ENCODE measurements at places on chromosomes 13 and 19.
A peak's percentile ranks its signal among the peaks of the same experiment; 100 is the strongest.

- DNase-seq = no peak
Observed at GRCh38 chr19:45376045-45376724, 5.8 kb upstream of the ERCC2 start.

- DNase-seq = no peak
Observed at GRCh38 chr13:107139006-107139405, 571.1 kb upstream of the ARGLU1 start.

DNA sequence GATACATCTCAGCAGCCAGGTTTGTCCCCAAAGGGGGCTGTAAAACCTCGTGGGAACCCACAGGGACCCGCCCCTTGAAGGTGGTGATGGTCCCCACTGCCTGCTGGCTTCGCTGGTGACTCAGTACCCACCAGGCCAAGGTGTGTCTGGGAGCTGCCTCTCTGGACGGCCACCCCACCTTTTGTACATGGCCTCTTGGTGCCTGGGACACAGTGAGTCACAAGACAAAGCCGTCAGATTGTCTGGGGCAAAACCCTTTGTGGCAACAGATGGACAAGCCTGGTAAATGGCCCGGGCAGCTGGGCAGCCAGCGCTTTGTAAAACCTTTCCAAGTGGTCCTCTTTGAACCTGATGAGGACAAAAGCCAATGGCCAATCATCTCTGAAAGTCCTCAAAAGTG is 27.9 kb upstream of the KLF2 start:
- no peak for DNase-seq

GRCh38 chr13:86684402-86684801 is 885.2 kb upstream of the SLITRK6 start:
- no peak for DNase-seq

DNA sequence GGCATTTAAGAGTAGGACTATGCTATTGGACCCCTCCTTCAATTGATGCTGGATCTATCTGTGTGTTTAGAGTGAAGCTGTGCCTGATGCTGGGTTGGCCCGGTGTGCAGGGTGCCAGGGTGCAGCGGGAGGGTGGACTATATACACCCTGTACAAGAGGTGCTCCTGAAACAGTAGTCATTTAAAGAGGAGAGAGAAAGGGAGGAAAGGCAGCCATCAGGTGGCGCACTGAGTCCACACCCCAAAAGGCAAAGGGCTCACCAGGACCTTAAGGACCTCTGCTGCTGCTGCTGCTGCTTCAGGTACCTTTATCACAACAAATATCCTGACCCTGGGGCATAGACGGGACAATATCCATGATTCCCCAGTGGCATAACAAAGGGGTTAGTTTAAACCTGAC is 39.4 kb downstream of the ZNF136 start:
- peak; percentile 0 for DNase-seq

- DNase-seq = no peak
Observed at GRCh38 chr19:51539821-51540366, 8.4 kb upstream of the SIGLEC6 start.

- no peak for DNase-seq
Observed at GRCh38 chr19:4700693-4700970, 23.0 kb downstream of the DPP9 start.

DNA sequence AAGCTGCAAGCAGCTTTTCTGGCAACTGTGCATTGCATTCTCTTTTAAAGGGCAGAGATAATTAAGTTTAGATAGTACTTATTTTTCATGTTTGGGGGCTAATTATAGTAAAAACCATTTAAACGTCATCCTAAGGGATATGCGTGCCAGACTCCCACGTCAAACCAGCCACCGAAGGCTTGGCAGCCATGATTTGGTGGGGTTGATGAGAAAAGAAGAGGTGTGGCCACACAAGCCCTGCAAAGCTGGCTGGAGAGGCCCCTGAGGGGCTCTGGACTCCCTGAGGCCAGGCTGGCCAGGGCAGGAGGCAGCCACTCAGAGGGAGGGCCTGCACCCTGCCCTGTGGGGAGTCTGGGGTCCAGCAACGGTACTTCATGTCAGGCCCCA is 17.5 kb downstream of the PEPD start:
- no peak for DNase-seq

GRCh38 chr13:93755341-93755740 is 528.7 kb downstream of the GPC6 start:
- DNase-seq = no peak

DNA sequence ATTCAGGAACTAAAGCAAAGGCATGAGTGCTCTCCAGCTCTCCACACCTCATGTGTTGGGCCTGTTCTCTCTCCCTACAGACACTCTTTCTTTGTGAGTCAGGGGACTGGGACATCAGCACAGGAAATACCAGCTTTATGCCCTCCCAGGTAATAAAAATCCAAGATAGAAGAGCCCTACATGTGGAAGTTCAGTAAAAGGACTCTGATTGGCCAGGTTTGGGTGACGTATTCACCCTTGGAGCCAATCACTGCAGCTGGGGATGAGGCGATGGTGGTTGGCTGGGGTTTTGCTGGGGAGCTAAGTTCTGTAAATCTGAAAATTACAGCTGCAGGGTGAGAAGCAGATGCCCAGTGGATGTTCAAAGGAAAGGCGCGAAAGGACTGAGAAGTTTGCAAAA is 32.5 kb downstream of the CCDC70 start:
- peak; percentile 11 for DNase-seq

- peak; percentile 77 for DNase-seq
Observed at GRCh38 chr19:13623716-13624710, 117.7 kb upstream of the CACNA1A start.

DNA sequence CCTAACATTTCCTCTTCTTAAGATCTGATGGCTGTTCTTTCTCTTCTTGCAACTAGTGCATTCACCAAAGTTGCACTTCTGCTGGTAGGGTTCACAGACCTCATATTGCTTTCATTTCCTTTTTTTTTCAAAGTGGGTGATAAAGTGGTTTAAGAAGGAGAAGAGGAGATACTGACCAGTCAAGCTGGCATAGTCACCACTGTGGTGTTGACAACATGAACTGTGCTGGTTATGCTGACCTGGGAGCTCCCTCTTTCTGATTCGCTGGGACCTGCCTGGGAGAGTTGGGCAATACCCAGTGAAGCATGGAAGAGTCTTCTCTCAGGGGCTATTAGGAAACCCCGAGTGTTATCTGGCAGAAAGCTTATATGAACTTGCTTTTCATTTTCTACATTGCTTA is 222.9 kb downstream of the SLITRK5 start:
- no peak for DNase-seq

DNA sequence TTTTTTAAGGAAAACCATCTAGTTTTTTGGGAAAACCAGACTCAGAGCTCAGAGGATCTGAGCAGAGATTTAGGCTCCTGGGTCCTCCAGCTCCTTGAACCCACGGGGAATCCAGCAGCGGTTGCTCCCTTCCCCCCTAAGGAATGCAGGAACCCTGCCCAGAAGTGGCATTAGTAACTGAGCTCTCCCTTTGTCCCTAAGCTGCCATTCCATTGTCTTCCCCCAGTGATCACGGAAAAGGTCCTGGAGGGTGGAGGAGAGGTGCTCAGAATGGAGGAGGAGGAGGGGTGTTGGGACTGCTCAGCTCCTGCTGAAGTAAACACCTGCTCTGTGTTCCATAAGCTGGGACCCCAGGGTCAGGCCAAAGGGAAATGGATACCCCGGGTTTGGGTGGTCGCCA is 16.8 kb upstream of the OR1M1 start:
- DNase-seq = no peak

DNA sequence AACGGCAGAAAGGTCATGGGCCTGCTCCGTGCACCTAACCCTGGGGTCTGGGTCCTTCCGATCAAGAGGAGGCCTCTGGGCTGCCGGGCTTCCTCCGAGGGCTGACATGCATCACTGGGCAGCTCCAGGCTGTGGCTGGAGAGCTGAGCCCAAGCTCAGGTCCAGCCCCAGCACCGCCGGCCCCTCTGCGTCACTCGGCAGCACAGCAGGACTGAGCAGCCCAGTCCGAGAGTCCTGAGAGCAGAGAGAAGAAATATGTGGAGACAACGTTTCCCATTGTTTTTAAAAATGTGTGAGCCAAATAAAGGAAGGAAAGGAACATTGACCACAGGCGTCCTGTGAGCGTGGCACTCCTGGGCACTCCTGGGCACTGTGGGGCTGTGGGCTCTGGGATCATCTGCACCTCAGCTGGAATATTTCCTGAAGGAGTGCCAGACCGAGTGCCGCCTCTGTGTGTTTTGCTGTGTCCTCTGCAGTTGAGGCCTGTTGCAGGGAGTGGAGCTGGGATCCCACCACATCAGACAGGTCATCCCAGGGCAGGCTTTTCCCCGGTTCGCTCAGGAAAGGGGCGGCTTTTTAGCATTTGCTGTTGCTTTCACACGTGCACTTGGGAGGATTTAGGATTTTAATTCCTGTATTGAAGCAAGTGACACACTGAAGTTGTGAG is 37.8 kb upstream of the TFDP1 start:
- no peak for DNase-seq

DNA sequence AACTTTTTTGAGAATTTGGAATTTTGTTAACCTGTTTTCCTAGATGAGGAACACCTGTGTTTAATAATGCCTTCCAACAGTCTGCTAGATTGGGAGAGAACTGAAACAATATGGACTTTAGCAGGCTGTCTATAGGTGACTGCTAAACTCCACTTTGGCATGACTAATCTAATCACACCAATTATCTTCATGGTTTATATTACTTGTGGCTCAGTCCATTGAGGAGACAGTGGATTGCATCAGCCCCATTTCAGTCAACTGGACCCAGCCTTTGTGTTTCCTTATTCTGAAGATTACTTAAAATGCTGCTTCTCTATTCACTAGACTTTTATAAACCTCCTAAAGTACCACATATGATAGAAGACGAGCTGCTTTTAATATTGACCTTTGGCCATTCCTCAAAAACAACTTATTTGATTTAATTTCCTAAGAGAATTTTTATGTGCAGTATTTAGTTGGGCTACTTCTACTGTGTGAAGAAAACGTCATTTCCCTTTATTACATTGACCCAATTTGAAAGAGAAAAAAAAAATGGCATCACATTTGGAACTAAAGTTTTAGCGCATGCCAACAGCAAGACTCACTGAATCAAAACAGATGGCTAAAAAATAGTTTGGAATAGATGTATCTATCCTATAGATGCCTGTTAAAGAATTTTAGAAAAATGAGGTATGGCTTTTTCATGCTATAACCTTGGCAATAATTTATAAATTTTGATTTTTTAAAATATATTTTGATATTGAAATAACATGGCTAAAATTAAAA is 295.8 kb downstream of the NDFIP2 start:
- DNase-seq = no peak

DNA sequence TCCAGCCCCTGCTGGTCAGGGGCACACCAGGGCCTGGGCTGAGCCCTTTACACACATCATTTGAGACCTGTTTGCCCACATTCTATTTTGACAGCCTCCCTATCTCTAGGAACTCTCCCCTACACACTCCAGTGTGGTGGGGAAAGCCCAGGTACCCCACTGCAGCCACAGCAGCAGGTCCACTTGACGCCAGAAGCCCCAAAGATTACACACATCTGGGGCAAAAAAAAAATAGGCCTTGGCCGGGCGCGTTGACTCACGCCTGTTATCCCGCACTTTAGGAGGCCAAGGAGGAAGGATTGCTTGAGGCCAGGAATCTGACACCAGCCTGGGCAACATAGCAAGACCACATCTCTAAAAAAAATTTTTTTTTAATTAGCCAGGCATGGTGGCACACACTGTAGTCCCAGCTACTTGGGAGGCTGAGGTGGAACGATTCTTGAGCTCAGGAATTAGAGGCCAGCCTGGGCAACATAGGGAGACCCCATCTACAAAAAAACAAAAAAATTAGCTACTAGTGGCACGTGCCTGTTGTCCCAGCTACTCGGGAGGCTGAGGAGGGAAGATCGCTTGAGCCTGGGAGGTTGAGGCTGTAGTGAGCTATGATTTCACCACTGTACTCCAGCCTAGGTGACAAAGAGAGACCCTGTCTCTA is 18.0 kb upstream of the CD22 start:
- DNase-seq = no peak
